ENCODE measurements at places on chromosomes 12 and 14.

DNA sequence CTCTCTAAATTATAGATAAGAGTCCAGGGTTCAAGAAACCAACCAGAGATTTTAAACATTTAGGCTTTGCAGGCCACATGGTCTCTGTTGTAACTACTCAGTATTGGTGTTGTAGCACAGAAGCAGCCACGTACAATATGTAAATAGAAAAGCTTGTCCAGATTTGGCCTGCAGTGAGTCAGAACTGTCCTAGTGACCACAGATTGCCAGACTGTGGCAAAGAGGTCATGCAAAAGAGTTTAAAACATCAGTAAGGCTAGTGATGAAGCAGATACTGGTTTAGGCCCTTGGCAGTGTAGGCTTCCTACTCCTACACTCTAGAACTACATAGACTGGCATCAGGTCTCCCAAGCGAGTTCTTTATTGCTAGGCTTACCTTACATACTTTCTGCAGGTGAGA lies 117.6 kb upstream of the GARIN6 start:
- peak; percentile 12 for DNase-seq

DNA sequence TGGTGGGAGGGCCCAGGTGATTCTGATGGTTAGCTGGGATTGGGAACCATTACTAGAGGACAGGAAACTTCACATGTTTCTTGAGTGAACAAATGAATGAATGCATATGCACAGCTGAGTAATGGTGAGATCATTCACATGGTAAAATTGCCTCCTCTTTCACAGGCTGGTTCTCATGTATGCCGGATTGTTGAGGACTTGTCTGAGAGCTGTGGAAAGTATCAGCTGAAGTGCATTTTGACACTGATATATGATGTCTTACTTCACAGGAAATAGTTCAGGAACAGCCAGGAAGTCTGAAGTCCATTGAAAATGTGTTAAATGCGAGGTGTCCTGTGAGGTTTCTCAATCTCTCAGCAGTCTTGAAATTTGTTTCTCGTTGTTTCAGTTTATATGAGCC lies 77.6 kb upstream of the DACT1 start:
- no peak for DNase-seq

GRCh38 chr12:120259418-120260202 lies 5.9 kb downstream of the PXN start:
- no peak for DNase-seq

DNA sequence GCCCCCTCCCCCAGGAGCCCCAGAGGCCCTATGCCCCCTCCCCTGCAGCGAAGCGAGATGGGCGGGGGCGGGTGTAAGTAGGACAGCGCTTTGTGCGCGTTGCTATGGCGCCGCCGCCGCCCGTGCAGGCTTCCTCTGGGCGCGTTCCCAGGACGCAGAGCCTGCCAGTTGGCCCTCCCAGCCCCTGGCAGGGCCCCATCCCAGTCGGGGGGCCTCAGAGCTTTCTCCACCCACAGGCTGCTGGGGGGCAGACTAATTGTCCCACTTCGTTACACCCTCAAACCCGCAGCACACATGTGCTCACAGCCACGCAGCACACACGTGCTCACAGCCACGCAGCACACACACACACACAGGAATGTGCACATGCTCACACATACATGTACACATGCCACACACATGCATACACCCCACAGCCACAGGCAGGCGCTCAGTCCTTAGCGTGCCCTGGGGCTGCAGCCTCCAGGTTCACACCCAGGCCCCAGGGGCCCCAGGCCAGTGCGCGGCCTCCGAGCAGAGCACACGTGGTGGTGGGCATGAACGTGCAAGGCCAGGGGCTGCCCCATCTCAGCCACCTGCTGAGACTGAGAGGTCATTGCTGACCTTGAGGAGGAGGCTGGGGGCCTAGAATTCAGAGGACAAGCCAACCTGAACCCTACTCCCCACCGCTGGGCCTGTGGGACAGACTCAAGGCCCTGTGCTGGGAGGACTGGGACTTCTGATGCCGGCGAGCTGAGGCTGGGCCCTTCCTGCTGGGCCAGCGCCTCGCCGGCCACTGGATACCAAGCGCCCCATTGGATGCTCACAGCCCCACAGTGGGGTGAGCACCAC lies 15.6 kb downstream of the TRMT61A start:
- no peak for DNase-seq

GRCh38 chr14:37590428-37591139 lies 4.5 kb downstream of the FOXA1 start:
- DNase-seq = no peak

DNA sequence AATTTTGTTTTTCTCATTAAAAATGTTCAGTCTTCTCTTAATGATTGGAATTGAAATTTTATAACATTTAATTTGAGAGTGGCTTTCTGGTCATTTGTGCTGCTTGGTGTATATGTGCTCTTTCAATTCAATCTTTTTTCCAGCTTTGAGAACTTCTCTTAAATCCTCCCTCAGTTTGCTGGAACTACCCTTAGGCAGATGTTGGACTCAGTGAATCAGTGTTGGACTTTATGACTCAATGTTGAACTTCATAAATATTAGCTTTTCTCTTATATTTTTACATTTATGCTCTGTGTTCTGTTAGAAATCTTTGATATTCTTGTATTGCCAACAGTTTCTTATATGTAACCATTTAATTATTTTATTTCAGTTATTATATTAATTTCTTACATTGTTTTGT lies 935.5 kb upstream of the FBXO33 start:
- no peak for DNase-seq

DNA sequence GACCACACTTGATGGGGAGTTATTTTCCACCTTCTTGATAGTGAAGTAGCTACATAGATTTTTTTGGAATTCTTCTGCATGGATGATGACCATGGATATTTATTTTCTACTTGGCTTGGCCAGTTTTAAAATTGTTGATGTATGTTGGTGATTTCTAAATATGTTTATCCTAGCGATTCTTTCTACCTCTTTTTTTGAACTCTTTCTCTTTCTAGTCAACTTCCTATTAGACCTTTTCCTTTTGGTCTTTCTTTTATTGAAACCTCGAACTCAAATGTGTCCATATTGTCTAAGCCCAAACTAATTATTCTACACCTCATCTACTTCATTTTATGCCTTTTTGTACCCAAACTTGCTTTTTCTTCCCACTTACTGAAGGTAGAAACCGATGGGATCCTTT lies 37.0 kb downstream of the CCDC91 start:
- no peak for DNase-seq

- peak; percentile 70 for DNase-seq
These were observed at the start of gene HOXC13 for GRCh38 chr12:53938326-53939140. Gene HOXC13 (plus strand): TSS chr12:53938831. CDS start chr12:53938907, 76 bp downstream.

DNA sequence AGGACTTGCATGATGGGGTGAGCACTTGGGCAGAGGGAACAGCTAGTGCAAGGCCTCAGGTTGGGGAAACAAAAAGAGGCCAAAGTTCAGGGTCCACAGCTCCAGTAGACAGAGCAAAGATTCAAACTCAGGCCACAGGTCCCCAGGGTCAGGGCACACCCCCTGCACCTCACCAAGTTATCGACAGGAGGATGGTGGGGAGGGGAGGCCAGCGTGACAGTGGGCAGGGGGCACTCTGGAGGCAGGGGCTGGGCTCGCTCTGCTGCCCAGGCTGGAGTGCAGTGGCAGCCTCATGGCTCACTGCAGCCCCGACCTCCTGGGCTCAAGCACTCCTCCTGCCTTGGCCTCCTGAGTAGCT lies 32.4 kb upstream of the ULK1 start:
- DNase-seq = no peak

- no peak for DNase-seq
These were observed 4.6 kb downstream of the BTG1 start for GRCh38 chr12:92140896-92141536.

GRCh38 chr12:108616941-108617858 lies 16.5 kb downstream of the SELPLG start:
- no peak for DNase-seq

DNA sequence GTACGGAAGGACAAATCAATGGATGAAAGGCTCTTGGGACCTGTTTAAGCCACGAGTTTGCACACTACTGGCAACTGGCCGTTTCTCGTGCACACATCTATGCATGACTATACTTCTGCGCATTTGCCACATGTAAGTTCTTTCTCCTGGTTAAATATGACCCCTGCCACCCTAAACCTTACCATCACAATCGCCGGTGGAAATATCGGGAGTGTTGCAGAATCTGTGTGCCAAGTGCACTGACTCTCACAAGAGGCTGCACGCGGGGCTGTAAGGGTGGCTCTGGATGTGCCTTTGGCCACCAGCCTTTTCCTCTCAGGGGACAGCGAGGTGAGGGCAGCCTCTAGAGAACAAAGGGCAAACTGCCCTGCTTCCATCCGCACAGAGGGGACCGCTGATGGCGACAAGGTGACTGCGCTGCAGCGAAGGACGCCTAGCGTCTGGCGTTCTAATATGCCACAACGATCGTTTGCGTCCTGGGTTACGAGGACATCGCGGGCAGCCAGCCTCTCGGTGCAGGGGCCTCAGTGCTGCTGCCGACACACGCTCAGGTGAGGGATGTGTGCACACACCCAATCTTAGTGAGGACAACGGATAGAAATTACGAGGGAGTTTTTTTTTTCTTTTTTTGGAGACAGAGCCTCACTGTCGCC lies 232.2 kb downstream of the PCNX1 start:
- DNase-seq = no peak

DNA sequence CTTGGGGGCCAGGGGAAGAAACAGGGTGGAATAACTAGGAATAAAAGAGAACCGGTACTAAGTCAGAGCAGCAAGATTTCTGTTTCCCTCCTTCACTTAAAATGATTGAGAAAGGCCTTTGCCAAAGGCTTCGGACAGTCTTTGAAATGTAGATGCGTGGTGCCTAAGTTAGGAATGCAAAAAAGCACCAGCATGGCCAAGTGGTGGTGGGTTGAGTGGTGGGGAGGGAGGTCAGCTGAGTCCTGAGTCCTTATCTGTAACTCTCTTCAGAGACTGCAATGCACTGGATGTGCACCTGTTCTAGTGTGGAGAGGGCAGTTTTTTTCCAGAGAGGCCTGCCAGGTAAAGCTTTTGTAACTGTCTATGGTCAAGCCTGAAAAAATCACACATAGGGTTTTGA lies 919.9 kb downstream of the FSCB start:
- DNase-seq = no peak

DNA sequence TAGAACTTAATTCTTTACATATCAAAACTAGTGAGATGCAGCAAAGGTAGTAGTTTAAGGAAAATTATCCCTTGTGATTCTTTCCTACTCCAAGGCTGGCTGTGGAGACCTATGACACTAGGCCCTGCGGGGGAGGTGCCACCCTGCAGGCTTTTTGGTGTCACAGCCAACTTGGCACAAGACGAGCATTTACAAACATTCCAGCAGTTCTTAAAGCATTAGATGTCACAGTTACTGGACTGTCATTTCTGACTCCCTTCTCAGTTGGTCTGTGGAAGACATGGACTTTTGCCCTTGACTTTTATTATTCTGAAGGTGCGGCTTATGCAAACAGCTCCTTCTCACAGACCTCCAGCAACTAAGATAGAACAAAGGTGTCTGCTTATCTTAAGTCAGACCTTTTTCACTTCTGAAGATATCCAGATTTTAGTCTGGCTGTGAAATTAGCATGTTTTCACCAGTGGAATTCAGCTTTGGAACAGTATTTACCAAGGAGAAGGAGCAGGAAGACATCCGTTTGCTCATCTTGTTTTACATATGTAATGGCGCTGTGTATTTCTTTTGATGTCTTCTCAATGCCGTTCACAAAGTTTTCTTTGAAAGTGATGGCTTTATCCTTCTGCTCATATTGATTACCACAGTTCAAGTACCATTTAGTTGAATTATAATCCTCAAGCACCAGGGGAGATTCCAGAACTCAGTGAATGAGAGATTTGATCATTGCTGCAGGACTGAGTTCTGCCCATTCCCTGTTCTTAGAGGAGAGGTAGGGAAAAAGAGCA lies 17.9 kb downstream of the SRGAP1 start:
- DNase-seq = no peak

DNA sequence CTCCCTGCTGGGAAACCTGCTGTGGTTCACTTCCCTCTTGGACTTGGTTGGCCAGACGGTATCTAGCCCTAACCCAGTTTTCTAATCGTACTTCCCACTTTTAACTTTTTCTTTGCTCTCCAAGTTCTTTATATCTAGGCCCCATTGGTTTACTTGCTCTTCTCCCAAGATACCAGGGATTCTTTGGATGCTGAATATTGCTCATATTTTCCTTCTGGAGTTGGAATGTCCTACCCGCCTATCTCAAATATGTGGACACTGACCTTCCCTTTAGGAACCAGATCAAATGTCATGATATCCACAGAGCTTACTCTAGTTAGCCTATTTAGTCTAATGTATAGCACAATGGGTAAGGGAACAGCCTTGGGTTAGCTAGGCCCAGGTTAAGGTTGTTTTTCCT lies 228.6 kb downstream of the DACT1 start:
- DNase-seq = no peak

- no peak for DNase-seq
These were observed at the start of gene MYBPC1 for GRCh38 chr12:101594700-101595099. Gene MYBPC1 (plus strand): TSS chr12:101594971. CDS start chr12:101595071, 100 bp downstream.

GRCh38 chr12:89486264-89486663 lies 38.3 kb downstream of the GALNT4 start:
- DNase-seq = no peak

GRCh38 chr12:48716168-48716492 lies 377 bp downstream of the CCNT1 start:
- DNase-seq = no peak

- no peak for DNase-seq
These were observed 6.6 kb upstream of the KLRD1 start for GRCh38 chr12:10301103-10301502.

- peak; percentile 23 for DNase-seq
These were observed 1212.4 kb upstream of the TMEM132C start for GRCh38 chr12:127054531-127054930.
